ENCODE measurements at places on chromosomes 11 and 22. TPM values are rescaled to one million over a fixed set of nuclear protein-coding genes. Genes with fewer than 3 reads are reported as not detected.

DNA sequence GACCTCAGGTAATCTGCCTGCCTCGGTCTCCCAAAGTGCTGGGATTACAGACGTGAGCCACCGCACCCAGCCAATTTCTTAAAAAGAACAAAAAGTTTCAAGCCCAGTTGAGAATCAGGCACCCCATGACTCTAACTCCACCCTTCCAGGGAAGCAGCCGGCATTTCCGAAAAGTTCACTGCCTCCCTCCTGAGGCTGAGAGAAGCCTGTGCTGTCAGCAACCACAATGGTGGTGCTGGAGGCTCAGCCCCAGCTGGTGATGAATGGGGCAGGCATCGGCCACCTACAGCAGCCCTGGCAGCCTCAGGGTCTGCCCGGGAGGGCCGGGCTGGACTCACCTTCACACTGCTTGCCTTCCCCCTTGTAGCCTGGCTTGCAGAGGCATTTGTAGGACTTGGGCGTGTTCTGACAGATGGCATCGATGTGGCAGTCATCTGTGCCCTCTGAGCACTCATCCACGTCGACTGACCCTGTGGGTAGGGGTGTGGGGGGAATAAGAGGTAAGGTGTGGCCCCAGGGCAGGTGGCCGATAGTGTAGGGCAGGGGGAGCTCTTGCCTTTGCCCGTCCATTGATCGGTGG, 4.3 kb downstream of the SCUBE1 start:
- DNase-seq, result no peak
- no peaks in the 10 kb centered on the region for H3K36me3 ChIP-seq
- H3K4me3 ChIP-seq, result no peak overlapping the region
- no peak overlapping the region for H3K27ac ChIP-seq
- H3K4me1 ChIP-seq, result no peaks in the 10 kb centered on the region

GRCh38 chr11:19892387-19892786, 179.8 kb downstream of the NAV2 start:
- H3K27ac ChIP-seq, result no peak overlapping the region
- H3K27me3 ChIP-seq, result no peaks in the 10 kb centered on the region
- peaks cover 8% of the 10 kb centered on the region for H3K36me3 ChIP-seq
- H3K4me1 ChIP-seq, result peaks cover 5% of the 10 kb centered on the region
- no peak for DNase-seq

The SCN3B gene
- total RNA-seq, result 1.1 TPM

DNA sequence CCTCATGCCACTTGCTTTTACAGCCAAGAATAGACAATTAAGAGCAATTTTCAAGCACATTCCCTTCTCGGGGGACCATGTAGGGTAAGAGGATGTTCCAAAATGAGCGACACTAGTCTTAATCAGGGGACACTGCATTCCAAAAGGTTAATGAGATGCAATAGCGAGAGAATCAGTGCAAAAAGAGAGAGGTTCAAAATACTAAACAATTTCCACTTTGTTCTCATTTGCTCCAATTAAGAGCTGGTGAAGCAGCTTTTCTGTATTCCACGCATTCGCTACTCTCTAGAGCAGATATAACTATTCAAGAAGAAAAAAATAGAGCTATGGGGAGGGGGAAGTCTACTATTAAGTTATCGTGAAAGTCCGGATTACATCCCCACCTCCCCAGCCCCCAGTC, 811 bp downstream of the LRRC4C start:
- peaks cover 2% of the 10 kb centered on the region for H3K4me1 ChIP-seq
- H3K4me3 ChIP-seq, result peak overlapping the region; percentile 47
- DNase-seq, result no peak
- no peaks in the 10 kb centered on the region for H3K27me3 ChIP-seq
- H3K36me3 ChIP-seq, result no peaks in the 10 kb centered on the region

GRCh38 chr11:117514256-117514655, 186.6 kb downstream of the CEP164 start:
- DNase-seq, result no peak
- no peaks in the 10 kb centered on the region for H3K27me3 ChIP-seq
- H3K36me3 ChIP-seq, result no peaks in the 10 kb centered on the region
- H3K4me1 ChIP-seq, result peaks cover 7% of the 10 kb centered on the region
- no peak overlapping the region for H3K27ac ChIP-seq
- no peak overlapping the region for H3K4me3 ChIP-seq

The TRMT2A gene
- 44.9 TPM for total RNA-seq

The ACTN3 gene
- 28.2 TPM for total RNA-seq

GRCh38 chr11:133951327-133952198, 5.2 kb downstream of the IGSF9B start:
- peaks cover 11% of the 10 kb centered on the region for H3K27me3 ChIP-seq
- H3K36me3 ChIP-seq, result no peaks in the 10 kb centered on the region
- H3K4me3 ChIP-seq, result peak overlapping the region; percentile 51
- DNase-seq, result peak; percentile 71
- H3K4me1 ChIP-seq, result peaks cover 55% of the 10 kb centered on the region

- no peaks in the 10 kb centered on the region for H3K27me3 ChIP-seq
- no peak overlapping the region for H3K4me3 ChIP-seq
- no peak overlapping the region for H3K27ac ChIP-seq
- no peak for DNase-seq
Measured at GRCh38 chr11:131136486-131136885, 220.2 kb upstream of the SNX19 start.

The OR52N4 gene
- total RNA-seq, result not detected

GRCh38 chr11:72483412-72484186, 49.3 kb upstream of the CLPB start:
- no peak for DNase-seq
- H3K36me3 ChIP-seq, result no peaks in the 10 kb centered on the region
- H3K4me3 ChIP-seq, result no peak overlapping the region
- H3K4me1 ChIP-seq, result no peaks in the 10 kb centered on the region

DNA sequence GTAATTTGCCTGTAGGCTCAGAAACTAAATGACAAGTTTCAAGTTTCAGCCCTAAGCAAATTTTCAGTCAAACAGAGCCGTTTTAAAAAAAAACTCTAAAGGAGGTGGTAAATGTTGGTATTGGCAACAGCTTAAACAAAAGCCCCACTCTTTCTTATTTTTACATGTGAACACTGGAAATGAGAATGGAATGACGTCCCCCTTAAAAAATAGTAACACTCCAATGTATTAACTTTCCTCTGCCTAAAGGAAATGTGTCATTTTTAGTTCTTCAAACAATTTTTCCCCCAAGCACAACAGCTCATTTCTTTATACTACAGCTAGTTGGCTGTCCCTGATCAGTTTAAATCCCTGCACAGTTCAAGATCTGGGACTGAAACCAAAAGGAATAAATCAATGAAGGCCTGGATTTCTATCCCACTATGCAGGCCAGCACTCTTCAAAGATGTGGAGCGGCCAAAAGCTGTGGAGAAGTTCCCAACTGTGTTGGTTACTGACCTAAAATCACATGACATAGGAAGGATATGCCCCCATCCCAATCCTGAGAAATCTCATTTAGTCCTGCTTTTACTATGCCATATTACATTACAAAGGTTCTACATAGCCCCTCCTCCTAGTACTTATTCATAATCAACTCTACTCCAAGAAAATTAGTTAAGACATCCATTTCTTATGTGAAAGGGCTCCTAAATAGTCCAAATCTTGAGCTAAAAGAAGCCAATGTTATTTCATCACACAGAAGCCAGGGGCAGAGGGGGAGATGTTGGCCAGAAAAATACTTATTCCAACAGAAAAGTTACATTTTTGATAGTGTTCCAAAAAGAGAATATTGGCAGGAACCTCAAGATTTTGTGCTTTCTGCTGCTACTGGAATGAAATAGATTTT, 95.9 kb downstream of the CADM1 start:
- DNase-seq, result no peak
- H3K4me1 ChIP-seq, result peaks cover 11% of the 10 kb centered on the region
- no peaks in the 10 kb centered on the region for H3K36me3 ChIP-seq
- no peak overlapping the region for H3K27ac ChIP-seq

GRCh38 chr22:30731658-30732057, 37.0 kb downstream of the OSBP2 start:
- H3K36me3 ChIP-seq, result no peaks in the 10 kb centered on the region
- no peak for DNase-seq
- H3K27me3 ChIP-seq, result no peaks in the 10 kb centered on the region
- H3K27ac ChIP-seq, result no peak overlapping the region
- H3K4me1 ChIP-seq, result no peaks in the 10 kb centered on the region

The SEC14L2 gene
- total RNA-seq, result 2.8 TPM

DNA sequence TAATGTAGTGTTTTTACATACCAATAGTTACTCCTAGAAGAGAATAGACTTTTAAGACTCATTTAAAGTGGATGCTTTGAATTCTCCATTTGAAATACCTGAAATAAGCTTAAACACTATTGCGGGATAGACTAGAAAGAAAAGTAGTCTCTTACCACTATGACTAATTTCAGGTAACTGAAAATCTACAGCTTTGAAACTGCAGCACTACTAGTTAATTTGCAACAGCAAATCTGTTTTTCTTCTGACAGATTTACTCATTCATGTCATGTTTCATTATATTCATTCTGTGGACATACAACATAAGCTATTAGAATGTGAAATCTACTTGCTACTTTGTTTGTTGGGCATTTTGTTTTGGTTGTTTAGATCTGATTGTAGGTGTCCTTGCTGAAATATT, 153.6 kb downstream of the MAML2 start:
- no peaks in the 10 kb centered on the region for H3K36me3 ChIP-seq
- DNase-seq, result no peak
- H3K27ac ChIP-seq, result no peak overlapping the region
- H3K4me3 ChIP-seq, result no peak overlapping the region

DNA sequence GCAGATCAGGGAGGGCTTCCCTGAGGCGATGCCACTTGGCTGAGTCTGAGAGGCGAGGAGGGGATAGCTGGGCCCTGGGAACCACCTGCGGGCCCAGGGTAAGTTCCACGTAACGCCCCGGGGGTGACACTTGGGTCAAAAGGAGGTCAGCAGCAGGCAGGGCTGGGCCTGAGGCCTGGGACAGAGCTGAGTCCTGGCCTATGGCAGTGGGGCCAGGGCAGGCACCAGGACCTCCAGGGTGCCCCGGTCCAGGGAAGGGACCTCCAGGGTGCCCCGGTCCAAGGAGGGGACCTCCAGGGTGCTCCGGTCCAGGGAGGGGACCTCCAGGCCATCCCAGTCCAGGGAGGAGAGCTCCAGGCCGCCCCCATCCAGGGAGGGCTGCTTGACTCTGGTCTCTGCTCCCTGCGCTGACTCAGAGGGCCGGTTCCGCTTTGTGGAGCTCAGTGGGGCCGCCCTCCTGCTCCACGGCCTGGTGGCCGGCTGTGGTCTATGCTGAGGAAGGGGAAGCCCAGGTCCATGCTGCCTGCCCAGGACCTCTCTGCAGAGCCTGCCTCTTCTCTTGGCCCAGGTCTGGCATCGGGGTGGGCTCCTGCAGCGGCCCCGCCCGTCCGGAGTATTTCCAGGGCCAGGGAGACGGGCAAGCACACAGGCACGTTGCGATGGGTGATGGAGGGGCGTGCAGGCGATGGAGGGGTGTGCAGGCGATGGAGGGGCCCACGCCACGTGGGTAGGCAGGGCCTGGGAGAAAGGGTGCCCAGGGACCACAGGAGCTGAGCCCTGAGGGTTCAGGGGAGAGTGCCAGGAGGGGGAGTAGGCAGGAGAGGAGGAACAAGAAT, 19.5 kb upstream of the WNT7B start:
- no peaks in the 10 kb centered on the region for H3K36me3 ChIP-seq
- no peaks in the 10 kb centered on the region for H3K4me1 ChIP-seq

The TMEM86A gene
- 1.7 TPM for total RNA-seq

The OR51B5 gene
- total RNA-seq, result not detected

GRCh38 chr11:130415731-130416529, 12.5 kb downstream of the ADAMTS8 start:
- no peaks in the 10 kb centered on the region for H3K4me1 ChIP-seq
- H3K27me3 ChIP-seq, result no peaks in the 10 kb centered on the region
- H3K4me3 ChIP-seq, result no peak overlapping the region
- no peak overlapping the region for H3K27ac ChIP-seq
- no peak for DNase-seq

Measured in H1 (cell line).